ENCODE measurements at places on chromosomes 3 and 15.

GRCh38 chr3:79497447-79498111 lies 270.2 kb downstream of the ROBO1 start:
- DNase-seq = peak; percentile 34

GRCh38 chr3:144242747-144243146 lies 271.1 kb downstream of the DIPK2A start:
- DNase-seq = no peak

DNA sequence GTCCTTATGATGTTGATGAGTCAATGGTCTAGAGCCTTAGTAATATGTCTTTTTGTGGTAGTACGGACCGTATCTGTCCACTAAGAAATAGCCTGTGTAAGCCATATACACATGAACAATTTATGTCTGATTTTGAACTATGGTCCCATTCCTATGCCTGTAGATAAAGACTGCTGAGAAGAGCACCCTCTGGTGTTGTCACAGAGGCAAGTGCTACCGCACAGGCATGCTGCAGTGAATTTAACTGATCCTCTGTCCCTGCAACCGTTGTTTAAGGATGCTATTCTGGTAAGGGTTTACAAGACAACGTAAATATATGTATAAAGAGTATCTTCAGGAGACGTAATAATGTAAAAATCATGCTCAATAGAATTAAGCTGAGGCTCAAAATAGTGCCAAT lies 170.7 kb downstream of the UBE3A start:
- DNase-seq = peak; percentile 48

DNA sequence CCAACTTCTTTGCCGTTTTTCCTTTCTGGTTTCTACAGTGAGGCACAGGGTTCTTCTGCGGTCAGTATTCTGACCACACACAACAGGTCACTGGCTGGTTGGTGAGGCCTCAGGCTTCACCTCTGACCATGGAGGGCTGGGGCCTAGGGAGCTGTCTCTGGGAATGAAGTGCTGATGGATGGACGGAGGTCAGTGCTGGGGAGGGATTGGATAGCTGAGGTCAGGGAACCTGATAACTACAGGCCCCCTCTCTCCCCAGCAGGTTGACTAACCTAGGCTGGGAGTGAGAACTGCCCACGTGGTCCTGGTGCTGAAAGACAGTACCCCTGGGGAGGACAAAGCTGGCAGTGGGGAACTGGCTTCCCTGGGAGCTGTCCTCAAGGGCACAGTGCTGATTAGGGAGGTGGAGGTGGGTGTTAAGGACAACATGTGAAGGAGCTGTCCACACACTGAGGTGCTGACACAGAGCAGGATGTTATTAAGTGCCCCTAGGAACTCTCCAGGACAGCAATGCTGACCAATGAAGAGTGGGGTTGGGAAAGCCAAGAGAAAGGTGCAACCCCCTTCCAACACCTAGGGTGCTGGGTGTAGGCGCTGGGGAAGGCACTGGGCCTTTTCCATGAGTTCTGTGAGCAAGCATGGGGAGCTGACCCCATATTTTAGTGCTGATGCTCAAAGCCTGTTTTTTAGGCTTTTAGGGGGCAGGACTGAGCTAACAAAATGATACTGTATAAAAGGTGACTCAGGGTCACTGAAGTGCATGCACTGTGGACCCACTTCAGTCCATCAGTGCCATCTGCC lies 45.2 kb downstream of the ATP2B2 start:
- DNase-seq = peak; percentile 89

DNA sequence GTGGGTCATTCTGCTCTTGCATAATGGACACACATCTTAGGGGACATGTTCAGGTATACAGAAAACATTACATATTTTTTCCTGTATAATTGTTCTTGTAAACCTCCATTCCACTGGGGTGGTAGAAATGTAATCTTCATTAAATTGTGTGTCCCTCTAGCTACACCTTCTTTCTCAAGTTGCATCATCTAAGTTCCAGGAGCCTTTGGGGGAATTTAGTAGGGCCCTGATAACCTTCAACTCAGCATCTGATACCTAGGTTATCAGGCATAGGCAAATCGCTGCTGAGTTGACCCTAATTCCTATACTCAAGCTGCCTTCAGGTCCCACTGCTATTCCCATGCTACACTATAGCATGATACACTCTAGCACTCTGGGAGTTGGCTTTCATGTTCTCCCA lies 19.1 kb upstream of the CLASP2 start:
- DNase-seq = no peak

- DNase-seq = no peak
Measured at GRCh38 chr3:146530609-146531008, 13.8 kb downstream of the PLSCR1 start.

- no peak for DNase-seq
Measured at GRCh38 chr3:123638936-123639689, 54.3 kb upstream of the HACD2 start.

GRCh38 chr3:31409866-31410265 lies 122.9 kb upstream of the STT3B start:
- no peak for DNase-seq

DNA sequence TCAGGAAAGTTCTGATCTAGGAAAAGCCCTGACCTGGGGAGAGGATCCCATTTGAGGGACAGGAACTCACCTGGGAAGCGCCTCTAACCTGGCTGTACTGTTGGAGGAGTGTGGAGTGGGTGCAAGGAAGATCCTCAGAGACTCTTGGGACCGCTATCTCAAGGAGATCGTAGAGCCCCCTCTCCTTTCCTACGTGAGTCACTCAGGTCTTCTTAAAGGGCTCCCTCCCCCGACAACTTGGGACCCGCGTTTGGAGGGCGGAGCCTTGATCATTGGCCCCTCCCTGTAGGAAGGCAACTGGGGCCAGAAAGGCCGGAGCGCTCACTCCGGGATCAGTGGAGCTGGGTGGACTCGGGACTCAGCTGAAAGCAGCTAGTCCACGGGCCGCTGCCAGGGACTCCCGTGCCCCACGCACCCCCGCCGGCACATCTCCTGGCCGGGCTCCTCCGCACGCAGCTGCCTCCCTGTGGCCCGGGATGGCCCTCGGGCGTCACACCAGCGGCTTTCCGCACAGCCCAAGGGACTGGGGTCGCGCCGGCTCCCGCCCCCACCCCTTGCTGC lies 520 bp downstream of the SLC26A6 start:
- DNase-seq = peak; percentile 69

- no peak for DNase-seq
Measured at GRCh38 chr3:48086705-48087104, 70.5 kb upstream of the MAP4 start.

- no peak for DNase-seq
Measured at GRCh38 chr3:46080969-46081345, 53.7 kb upstream of the XCR1 start.

DNA sequence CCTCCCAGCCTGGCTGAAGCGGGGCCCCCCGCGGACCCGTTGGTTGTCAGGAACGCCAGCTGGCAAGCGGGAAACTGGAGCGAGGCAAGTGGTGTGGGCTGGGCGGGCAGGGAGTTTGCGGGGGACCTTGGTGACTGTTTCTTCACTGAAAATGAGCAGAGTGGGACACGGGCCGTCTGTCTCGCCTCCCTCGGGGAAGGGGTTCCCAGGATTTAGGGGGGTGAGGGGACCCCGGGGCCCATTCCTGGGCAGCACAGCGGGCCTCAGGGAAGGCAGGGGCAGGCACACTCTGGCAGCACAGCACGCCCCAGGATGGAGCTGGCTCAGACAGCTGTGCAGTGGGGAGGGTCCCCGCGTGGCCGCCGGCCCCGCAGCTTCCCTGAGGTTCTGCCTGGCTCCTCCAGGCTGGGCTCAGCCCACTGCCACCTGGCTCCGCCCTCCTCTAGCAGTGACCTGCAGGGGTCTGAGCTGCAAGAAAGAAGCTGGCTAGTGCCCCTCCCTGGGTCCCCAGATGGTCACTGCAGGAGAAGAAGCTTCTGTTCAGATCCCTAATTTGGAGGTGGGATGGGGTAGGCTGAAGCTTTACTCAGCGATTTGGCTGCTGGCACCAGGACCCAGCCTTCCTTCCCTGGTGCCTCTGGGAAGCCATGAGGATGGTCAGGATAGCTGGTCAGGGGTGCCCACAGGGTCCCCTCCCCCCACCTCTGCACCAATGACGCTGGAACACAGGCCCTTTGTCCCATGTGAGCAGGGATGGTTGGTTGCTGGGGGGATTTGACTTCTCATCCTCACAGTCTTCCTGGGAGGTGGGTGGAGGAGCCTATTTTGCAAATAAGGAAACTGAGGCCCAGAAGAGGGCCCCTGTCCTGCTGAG lies 90.4 kb downstream of the TBC1D2B start:
- DNase-seq = no peak

DNA sequence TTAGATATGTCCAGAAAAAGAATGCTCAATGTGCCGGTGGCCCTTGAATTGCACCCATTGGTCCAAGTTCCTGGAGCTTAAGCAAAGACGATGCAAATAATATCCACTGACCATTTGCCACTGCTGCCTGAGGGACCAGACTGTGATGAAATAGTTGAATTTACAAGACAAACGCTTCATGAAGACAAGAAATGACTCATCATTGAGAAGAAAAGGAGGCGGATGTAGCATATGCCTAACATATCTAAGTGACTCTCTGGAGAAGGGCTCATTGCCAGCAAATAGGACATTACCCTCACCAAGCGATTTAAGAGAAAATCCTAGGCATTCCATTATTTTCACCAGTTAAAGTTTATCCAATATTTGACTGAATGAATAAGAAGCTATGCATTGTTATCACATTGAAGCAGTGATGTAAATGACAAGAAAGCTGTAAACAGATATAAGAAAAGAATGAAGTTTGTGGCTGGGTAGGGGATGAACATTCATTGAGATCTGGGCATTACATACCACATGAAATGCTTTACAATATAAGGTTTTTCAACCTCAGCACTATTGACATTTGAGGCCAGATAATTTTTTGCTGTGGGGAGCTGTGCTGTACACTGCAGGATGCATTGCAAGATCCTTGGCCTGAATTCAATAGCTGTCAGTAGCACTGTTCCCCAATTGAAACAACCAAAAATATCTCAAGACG lies 48.9 kb upstream of the CPNE4 start:
- peak; percentile 20 for DNase-seq

DNA sequence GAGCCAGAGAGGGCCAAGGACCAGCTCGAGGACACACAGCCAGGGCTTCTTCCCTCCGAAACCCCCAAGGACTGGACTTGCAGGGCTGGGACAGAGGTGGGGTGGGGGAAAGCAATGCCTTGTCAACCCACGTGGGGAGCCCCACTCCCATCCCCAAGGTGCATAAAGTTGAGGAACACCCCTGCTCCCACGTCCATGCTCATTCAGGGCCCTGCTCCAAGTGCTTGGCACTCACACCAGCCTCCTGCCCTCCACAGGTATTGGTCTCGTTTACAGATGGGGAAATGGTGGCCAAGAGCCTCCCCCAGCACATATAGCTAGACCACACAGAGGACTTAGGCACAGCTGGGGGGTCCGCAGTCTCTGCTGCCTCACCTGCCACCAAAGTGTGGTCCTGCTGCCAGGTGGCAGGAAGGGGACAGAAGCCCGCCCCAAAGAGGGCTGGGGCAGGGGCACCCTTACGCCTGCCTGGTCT lies 50.5 kb upstream of the CSPG4 start:
- no peak for DNase-seq

DNA sequence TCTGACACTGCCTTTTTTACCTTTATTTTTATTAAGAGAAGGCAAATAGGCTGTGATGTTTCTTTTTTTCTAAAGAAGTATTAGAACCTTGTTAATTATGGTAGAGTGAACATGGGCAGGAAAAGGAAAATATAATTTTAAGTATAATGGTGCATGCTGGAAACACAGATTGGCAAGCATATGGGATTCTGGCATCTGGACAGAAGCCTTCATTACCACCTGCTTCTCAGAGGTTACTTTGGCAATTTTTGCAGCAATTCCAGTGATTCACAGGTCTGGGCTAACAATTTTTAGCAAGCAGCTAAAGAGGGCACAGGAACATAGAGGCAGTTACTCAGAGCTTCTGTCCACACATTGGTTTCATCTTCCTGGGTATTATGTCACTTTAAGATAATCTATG lies 258.3 kb downstream of the DIPK2A start:
- no peak for DNase-seq

- no peak for DNase-seq
Measured at GRCh38 chr15:60473135-60473534, 5.8 kb downstream of the ICE2 start.

DNA sequence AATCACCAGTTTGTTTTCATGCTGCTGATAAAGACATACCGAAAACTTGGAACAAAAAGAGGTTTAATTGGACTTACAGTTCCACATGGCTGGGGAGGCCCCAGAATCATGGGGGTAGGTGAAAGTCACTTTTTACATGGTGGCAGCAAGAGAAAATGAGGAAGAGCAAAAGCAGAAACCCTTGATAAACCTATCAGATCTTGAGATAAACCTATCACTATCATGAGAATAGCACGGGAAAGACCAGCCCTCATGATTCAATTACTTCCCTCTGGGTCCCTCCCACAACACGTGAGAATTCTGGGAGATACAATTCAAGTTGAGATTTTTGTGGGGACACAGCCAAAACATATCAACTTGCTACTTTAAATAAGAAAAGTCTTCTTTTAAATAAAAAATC lies 28.9 kb downstream of the CD200R1L start:
- DNase-seq = no peak

GRCh38 chr3:30324587-30324986 lies 281.8 kb upstream of the TGFBR2 start:
- DNase-seq = no peak

DNA sequence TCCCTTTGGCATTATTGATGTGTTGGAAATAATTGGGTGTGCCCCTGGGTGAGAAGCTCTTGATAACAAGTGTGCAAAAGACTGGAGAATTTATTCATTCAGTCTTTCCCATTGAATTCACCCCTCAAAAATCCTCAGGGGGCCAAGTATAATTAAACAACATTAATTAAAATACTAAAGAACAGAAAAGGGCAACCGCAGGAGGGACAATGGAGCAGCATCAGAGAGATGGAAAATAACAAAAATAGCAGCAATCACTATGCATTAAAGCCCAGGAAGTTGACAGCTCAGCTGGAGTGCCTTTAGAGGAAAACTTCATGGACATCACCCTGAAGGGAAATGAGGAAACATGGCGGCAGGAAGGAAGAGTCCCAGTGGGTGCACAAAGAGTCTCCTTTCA lies 227.6 kb downstream of the MINAR1 start:
- no peak for DNase-seq

GRCh38 chr15:91468871-91469580 lies 369.0 kb downstream of the SV2B start:
- no peak for DNase-seq

DNA sequence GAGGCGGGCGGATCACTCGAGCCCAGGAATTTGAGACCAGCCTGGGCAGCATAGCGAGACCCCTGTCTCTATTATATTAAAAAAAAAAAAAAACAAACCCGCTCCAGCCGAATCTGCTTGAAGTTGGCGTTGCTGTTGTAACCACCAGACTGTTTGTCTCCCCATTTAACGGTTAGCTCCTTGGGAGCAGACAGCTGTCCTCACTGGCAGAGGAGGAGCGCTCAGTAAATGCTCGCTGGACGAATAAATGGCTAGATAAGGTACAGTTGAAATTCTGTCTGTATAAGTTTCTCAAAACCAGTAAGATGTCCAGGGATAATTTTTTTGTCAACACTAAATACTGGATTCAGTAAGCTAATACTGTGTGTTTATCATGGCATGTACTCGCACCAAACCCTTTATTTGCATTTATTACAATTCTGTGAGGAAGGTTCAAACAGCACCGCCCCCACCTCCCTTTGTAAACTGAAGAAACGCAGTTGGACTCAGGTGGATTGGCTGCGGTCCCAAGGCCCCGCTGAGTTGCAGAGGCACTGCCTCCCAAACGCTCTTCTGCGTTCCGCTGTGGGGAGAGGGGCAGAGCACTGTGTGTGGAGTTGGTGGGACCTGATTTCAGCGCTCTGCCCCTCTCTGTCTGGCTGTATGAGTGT lies 1.1 kb downstream of the RCCD1 start:
- peak; percentile 60 for DNase-seq

Measured in RKO (cell line).